Ureter (tissue), 1 donor: ENCODE measurements at places on chromosomes 3 and 15. TPM values are rescaled to one million over a fixed set of nuclear protein-coding genes. Genes with fewer than 3 reads are reported as not detected.

GRCh38 chr3:2303566-2303965 lies 204.9 kb downstream of the CNTN4 start:
- DNase-seq, result no peak

DNA sequence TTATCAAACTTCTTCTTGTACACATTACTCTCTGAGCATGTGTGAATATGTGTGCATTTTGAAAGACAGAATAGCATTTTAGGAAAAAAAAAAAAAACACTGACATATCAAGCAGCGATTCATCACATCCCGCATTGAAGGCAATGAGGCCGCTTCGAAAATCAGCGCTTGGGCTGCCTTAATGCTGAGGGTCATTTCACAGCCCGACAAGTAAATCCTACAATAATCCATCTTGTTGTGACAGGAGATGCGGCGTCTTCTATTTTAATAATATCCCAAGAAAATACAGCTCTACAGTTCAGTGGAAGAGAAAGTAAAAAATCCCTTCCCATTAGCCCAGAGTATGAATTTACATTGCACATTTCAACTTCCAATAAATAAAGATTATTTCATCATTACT lies 389.2 kb upstream of the GRM7 start:
- DNase-seq, result no peak

- no peak for DNase-seq
Observed at GRCh38 chr15:27324886-27325615, 354.1 kb downstream of the GABRG3 start.

Gene GNAT1
- total RNA-seq, result not detected

DNA sequence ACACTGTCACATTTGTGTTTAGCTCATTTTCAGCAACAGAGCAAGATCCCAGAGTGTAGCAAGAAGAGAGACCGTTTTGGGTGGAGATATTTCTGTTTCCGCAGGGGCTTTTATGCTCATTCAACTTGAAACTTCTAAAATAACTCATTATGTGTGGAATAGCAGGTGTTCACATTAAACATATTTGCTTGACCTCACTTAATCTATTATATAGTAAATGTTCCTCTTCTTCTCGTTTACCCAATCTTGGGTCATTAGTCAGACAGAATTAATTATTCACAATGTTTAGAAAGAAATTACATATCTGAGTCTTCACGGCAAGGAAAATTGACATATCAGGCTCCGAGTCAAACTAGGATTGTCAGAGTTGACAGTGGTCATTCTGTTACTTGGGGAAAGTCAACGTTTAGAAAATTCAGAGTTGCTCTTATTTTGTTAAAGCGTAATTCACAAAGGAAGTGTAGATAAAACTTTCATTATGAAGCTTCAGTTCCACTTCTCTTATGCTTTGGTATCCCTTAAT lies 222.9 kb downstream of the TPRG1 start:
- DNase-seq, result no peak

Gene SLC22A14
- total RNA-seq, result not detected

DNA sequence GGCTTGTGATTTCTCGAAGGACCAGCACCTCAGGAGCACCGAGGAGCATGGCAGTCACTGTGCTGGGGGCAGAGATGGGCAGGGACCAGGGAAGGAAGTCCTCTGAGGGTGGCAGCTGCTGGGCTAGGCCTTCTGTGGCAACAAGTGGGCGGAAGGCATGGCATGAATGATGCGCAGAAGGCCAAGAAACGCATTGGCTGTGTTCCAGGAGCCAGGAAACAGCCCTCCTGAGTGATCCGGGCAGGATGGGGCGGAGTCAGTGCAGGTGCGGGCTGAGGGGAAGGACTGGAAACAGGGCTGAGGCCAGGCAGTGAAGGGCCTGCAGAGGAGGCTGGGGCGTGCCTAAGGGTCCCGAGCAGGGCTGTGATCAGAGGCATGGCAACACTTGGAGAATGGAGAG lies 23.6 kb downstream of the MRPS11 start:
- no peak for DNase-seq

GRCh38 chr15:67515090-67515489 lies 5.8 kb upstream of the C15orf61 start:
- DNase-seq, result no peak

Gene ITIH3
- total RNA-seq, result 4.6 TPM

- DNase-seq, result no peak
Observed at GRCh38 chr3:46228260-46229242, 13.7 kb upstream of the CCR3 start.

- DNase-seq, result no peak
Observed at GRCh38 chr3:176032043-176032442, 1165.2 kb downstream of the TBL1XR1 start.

Gene FOXB1
- not detected for total RNA-seq

- no peak for DNase-seq
Observed at GRCh38 chr3:54507876-54508460, 385.6 kb downstream of the CACNA2D3 start.

DNA sequence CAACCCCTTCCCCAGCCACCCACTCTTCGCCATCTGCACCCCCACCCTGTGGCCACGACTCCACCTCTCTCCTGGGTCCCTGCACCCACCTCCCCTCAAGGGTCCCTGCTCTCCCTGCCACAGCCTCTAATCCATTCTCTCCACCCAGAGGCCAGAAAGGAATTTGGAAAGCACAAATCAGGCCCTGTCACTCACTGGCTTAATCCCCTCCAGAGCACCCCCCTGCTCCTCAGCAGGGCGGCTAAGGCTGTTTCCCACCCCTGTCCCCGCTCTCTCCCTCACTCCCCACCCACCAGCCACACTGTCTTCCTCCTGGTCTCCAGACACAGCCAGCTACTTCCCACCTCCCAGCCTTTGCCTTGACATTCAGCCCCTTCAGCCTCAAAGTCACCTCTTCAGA lies 150.0 kb upstream of the LINGO1 start:
- no peak for DNase-seq
